Progenitor cell of endocrine pancreas (in vitro differentiated cells): ENCODE measurements at places on chromosomes 13 and 19. TPM values are rescaled to one million over a fixed set of nuclear protein-coding genes. Genes with fewer than 3 reads are reported as not detected.
A peak's percentile ranks its signal among the peaks of the same experiment; 100 is the strongest.

Gene TDRD12
- total RNA-seq = 0.29 and 0.33 TPM in 2 replicates

Gene TSSK6
- 2.7 and 3.3 TPM in 2 replicates for total RNA-seq

Gene NLRP7
- total RNA-seq = not detected in 2 replicates

GRCh38 chr13:28267497-28267896, 129.2 kb downstream of the PAN3 start:
- no peak overlapping the region for H3K4me3 ChIP-seq
- peaks cover 16% of the 10 kb centered on the region for H3K36me3 ChIP-seq
- no peak overlapping the region for H3K27ac ChIP-seq
- no peaks in the 10 kb centered on the region for H3K4me1 ChIP-seq
- no peaks in the 10 kb centered on the region for H3K27me3 ChIP-seq
- DNase-seq = no peak

GRCh38 chr19:16952046-16952445, 63.2 kb downstream of the F2RL3 start:
- no peak overlapping the region for H3K4me3 ChIP-seq
- H3K27me3 ChIP-seq = no peaks in the 10 kb centered on the region
- H3K36me3 ChIP-seq = peaks cover 9% of the 10 kb centered on the region
- no peaks in the 10 kb centered on the region for H3K4me1 ChIP-seq
- no peak for DNase-seq
- no peak overlapping the region for H3K27ac ChIP-seq

DNA sequence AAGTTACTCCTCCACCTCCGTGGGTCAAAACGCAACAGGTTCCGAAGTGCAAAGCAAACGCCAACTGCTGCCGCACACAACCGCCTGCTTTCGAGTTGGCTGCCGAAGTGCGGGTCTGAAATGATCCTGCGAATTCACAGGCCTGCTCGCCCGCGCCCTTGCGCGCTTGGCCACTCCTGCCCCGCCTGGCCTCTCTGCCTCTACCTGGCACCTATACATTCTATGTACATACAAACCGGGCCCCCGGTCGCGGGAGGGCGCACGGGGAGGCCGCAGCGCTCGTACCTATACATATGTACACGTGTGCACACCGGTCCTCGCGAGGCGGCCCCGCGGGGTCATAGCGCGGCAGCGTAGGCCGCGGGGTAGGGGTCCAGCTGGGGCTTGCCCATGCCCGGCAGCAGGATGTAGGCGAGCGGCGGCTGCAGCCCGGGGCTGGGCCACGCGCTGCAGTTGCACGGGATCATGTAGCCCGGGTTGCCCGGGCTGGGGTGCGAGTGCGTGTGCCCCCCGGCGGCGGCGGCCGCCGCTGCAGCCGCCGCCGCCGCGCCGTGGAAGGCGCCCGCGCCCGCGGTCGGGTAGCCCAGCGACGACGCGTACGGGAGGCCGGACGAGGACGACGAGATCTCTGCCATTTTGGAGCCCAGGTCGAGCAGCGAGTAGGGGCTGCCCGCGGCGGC, 1.3 kb downstream of the SOX21 start:
- peaks cover 35% of the 10 kb centered on the region for H3K27me3 ChIP-seq
- H3K4me1 ChIP-seq = peaks cover 42% of the 10 kb centered on the region
- H3K27ac ChIP-seq = peak overlapping the region; percentile 90
- peak overlapping the region; percentile 91 for H3K4me3 ChIP-seq
